Ureter (tissue), 1 donor: ENCODE measurements at places on chromosomes 1 and 21.

- no peak for DNase-seq
These were observed 13.0 kb upstream of the JAK1 start for GRCh38 chr1:64979358-64979757.

DNA sequence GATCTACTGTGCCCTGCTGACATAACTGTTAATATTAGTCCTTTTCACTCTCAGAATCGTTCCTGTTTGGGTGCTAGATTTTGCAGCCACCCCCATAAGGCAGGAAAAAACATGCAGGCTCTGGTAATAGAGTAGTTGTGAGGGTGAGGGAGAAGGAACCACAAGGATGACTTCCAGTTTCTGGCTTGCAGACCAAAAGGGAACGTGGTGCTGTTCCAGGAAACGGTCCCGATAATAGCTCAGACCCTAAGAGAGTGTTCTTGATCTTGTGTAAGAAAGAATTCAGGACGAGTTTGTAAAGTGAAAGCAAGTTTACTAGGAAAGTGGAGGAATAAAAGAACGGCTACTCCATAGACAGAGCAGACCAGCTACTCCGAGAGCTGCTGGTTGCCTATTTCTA is 50.7 kb upstream of the RHOU start:
- no peak for DNase-seq

DNA sequence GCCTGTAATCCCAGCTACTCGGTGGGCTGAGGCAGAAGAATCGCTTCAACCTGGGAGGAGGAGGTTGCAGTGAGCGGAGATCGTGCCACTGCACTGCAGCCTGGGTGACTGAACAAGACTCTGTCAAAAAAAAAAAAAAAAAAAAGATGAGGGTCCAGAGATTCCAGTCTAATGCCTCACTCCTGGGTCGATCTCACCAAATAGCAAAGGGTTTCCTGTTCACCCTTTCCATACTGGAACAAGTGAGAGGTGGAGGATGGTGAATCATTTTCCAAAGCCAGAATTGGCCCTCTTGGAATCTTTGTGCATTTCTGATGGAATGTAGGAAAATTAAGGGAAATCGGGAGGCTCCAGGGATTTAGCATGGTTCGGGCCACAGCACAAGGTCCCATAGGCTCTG is 58.1 kb upstream of the ZNF648 start:
- DNase-seq = no peak

GRCh38 chr1:154808261-154808908 is 61.7 kb downstream of the KCNN3 start:
- DNase-seq = no peak

DNA sequence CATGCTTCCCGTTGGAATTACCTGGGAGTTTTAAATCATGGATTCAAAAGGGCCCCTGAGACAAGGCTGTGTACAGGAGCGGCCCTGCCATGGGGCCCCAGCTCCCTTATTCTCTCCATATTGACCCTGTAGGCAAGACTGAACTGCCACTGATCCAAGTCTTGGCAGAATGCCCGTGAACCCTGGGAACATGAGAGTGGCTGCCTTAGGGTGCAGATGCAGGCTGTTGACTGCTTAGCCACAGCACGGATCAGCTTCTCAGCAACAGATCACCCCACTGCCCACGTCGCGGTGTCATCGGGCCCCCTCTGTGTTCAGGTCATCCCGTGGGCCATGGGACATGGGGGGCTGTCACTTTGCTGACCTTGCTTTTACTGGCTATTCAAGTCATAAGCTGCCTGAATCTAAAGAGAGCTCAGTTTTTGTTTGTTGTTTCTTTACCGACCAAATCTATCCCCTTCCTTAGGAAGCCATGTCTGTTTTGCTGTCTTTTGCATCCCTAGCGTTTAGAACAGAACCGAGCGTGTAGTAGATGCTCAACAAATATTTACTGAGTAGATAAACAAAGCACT is 83.4 kb downstream of the MATN1 start:
- DNase-seq = no peak

- no peak for DNase-seq
These were observed 45.1 kb upstream of the EXO1 start for GRCh38 chr1:241802863-241803262.

DNA sequence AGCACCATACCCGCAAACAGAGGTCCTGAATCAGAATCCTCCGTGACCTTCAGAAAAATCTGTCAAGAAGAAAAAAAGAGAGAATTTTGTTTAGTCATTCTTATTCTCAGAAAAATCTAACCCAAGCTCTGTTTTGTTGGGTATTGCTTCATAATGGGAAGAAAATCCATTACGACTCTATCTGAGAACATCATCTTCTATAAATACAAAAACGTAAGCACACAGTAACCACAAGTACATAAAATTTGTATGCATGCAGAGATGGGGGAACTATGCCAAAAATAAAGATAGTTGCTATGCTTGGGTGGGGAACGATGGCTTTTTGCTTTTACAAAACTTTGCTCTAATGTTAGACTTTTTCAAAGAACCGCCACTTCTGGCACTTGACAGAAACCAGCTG is 84.2 kb downstream of the ABCA4 start:
- no peak for DNase-seq

DNA sequence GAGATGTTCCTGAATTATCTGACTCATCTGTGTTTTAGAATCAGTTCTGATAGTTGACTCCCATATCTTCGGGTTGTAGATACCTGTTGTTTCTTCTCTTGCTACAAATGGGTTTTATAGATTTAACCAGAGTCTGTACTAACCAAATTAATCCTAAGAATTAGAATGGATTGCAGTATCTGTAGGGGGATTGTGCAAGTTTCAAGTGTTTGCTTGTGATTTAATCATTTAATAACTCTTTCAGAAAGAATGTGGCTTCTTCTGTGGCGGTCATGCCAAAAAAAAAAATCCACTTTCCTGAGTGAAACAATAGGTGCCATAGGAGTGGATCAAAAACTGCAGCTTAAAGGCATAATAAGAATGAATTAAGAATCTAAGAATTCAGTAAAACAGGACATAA is 9.4 kb downstream of the IPO9 start:
- no peak for DNase-seq

DNA sequence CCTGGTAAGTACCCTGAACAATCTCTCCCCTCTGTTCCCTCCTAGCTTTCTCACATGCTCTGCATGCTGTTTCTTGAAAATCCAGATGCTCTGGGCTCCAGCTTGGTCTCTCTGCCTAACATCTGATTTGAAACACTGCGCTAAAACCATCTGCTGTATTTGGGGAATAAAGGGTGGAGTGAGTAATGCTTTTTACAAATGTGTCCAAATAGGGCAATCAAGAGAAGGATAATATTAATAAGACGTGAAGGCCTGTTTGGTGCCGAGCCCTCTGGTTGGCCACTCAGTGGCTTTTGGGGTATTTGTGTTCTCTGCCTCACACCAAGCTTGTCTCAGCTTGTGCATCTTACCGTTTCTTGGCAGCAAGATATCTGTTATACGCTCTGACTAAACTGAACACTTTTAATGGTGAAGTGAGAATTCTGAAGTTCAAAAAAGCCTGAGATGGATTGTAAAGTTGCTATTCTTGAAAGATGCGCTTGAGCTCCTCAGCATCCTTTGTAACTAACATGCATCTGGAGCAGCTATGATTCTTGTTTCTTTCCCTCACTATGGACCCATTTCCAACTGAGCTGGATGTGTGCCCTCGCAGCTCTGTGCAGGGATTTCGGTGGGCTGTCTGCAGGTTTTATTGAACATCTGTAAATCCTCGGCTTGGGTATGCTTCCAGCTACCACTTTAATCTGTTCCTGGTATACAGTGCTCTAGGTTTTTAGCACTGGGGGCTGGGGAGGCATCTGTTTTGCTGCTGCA is 269.4 kb downstream of the RWDD3 start:
- DNase-seq = no peak

DNA sequence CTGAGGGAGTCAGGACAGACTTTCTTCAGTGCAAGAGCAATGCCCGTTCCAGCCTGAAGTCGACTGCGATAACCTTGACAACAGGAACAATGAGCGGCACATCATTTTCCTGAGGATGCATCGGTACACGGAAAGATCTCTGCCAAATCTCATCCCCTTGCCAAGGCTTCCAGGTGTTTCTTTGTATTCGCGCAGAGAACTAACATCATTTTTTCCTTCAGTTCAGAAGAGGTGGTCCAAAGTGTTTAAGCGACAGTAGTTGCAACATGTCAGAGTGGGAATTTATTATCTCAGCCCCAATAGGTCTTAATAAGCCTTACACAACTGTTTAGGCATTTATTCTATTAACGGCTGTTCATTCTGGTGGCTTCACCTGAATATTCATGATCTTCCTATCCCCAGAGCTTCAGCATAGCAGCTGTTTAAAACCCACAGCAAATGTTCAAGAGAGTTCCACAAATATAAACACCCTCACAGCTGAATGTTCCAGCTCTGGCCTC is 129.7 kb upstream of the NFIA start:
- DNase-seq = no peak

DNA sequence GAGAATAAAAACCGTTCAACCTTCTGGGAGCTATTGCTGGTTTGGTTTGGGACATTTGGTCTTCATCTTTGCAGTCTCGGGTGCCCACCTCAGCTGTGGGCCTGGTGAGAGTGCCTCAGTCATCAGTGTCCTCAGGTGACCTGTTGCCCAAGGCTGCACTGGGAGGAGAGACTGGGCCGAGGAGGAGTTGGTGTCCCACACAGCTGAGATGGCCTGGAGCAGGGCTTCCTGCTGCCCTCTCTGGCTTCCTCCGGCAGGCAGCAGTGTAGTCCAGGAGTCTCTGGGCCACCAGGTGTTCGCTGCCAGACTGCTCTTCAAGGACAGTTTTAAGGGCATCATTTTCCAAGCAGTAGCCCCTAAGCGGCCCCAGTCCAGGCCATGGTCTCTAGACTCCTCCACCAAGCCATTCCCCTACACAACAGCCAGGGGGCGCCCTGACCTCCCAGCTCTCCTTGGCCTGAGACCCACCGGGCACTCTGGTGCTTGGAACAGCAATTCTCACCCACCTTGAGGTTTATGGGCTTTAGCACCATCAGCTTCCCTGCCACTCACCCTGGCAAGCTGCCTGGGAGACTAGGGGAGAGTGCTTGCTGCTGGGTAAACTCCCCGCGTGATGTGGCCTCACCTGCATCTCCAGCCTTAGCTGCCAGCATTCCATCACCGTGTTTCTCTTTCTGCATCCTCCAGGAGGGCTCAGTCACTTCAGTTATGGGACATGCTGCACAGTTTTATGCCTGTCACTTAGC is 9.1 kb upstream of the SYTL1 start:
- no peak for DNase-seq

- DNase-seq = no peak
These were observed 4.1 kb upstream of the NBL1 start for GRCh38 chr1:19639999-19640362.

- peak; percentile 33 for DNase-seq
These were observed 79.8 kb downstream of the WDR4 start for GRCh38 chr21:42799516-42799915.

- DNase-seq = no peak
These were observed 51.2 kb downstream of the CCDC185 start for GRCh38 chr1:223444411-223444810.

DNA sequence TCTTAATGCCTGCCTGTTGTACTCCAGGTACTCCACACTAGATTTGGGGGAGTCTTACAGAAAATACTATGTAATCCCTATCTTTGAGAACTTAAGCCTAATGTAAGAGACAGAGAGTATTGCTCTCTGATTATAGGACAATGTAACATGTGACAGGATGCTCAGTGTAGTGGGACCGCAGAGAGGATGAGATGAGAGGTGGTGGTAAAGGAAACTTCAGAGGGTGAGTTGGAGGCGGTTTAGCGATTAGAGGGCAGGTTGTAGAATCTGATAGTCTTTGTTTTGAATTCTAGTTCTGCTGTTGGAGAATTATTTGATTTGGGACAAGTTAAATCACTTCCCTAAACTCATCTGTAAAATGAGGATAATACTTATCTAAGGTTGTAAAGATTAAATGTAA is 5.4 kb downstream of the SOAT1 start:
- DNase-seq = no peak

DNA sequence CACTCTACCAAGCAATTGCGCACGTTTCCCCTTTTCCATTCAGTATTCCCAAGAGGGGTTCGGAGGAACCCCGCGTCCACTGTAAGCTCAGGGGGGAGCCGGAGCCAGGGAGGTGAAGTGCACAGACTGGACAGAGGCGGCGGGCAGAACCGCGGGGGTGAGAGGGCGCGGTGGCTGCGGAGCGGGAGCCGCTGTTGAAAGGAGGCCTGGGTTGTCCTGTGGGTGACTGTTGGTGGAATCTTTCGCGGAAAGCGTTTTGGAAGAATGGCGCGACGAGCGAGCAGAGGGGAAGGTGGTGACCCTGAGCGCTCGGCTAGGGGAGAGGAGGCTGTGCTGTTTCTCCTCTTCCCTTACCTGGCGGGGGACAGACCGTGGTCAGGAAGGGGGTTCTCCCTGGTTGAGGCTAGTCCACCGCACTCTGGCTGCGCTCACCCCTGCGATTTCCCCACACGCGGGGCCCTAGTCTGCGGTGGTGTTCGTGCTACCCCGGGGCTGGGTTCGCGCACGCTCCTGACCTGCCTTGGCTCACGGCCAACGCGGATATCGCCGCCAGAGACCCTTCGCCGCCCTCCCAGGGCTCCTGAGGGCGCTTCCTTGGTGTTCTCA is 92.8 kb downstream of the PRKAB2 start:
- no peak for DNase-seq

- DNase-seq = no peak
These were observed 214.9 kb downstream of the HLX start for GRCh38 chr1:221093903-221094791.

- DNase-seq = no peak
These were observed 22.9 kb downstream of the S1PR1 start for GRCh38 chr1:101259744-101260148.

DNA sequence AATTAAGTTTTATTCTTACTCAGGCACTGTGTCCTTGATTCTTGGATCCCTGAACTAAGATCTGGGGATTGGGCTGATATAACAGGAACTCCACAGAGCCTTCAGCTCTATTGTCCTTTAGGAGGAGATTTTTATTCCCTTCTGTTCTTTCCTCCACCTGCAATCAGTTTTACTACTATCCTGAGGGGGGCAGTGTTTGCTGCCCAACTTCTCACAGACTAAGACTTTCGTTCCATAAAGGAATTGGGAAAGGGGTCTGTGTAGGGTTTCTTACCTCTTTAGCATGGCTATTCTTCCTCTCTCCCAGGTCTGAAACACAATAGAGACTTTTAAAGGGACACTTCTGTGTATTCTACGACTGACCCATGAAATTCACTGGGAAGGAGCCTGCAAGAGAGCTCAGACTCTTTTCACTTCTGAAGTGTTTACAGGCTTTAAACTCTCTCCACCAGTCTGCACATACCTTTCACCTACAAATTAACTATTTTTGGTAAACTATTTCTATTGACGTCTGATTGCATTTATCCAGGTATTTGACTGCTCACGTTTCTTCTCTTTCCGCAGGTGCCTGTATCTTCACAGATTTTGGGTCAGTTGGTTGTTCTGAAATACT is 103.3 kb upstream of the DEPDC1 start:
- no peak for DNase-seq

GRCh38 chr1:226950316-226950715 is 10.2 kb downstream of the COQ8A start:
- no peak for DNase-seq

DNA sequence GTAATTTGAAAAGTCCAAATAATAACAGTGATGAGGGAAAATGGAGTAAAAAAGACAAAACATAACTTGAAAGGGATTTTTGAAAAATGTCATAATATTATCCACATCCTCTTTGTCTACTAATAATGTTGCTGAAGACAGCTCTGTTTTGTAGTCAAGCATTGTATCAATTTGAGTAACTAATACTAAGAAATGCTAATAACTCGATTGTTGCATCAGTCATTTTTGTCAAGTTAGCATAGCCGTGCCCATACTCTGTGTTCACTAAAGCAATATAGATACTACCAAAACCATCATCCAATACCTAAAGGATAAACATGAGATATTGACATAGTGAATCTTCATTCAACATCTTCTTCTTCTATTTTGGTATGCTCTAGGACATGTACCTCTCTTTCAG is 17.3 kb downstream of the PDC start:
- DNase-seq = no peak

- no peak for DNase-seq
These were observed 34.0 kb downstream of the EPRS1 start for GRCh38 chr1:220012259-220012658.
